Stimulated activated naive CD4-positive, alpha-beta T cell treated with Interleukin-2 at 50 U/mL for 16 hours (primary cell): ENCODE measurements at places on chromosomes 2 and 18.

GRCh38 chr18:9223356-9223755 lies 86.8 kb downstream of the ANKRD12 start:
- DNase-seq: no peak

GRCh38 chr2:4900242-4900641 lies 791.9 kb upstream of the SOX11 start:
- no peak for DNase-seq

- no peak for DNase-seq
Observed at GRCh38 chr2:167430447-167430846, 542.2 kb downstream of the XIRP2 start.

DNA sequence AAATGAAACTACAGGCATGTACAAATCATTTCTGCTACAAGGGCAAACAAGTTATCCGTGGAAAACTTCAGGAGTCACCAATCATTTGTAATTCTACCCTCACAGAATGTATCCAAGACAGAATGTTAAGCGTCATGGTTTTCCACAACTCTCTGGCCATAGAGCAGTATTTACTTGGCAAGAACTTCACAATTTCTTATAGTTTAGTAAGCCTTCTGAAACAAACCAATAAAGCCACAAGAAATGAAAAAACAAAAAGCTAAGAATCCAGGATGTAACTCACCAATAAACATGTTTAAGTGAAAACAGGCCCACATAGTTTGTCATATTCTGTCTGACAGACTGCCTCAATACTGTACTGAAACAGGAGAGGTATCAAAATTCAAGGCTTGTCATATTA lies 70.3 kb downstream of the LNPK start:
- no peak for DNase-seq

GRCh38 chr2:211181626-211182025 lies 625.2 kb downstream of the CPS1 start:
- no peak for DNase-seq
